ENCODE measurements at places on chromosomes 7 and 10.

GRCh38 chr10:63829020-63829419 lies 307.8 kb downstream of the REEP3 start:
- DNase-seq, result no peak

GRCh38 chr10:48603421-48604038 lies 1.3 kb downstream of the ARHGAP22 start:
- DNase-seq, result no peak

DNA sequence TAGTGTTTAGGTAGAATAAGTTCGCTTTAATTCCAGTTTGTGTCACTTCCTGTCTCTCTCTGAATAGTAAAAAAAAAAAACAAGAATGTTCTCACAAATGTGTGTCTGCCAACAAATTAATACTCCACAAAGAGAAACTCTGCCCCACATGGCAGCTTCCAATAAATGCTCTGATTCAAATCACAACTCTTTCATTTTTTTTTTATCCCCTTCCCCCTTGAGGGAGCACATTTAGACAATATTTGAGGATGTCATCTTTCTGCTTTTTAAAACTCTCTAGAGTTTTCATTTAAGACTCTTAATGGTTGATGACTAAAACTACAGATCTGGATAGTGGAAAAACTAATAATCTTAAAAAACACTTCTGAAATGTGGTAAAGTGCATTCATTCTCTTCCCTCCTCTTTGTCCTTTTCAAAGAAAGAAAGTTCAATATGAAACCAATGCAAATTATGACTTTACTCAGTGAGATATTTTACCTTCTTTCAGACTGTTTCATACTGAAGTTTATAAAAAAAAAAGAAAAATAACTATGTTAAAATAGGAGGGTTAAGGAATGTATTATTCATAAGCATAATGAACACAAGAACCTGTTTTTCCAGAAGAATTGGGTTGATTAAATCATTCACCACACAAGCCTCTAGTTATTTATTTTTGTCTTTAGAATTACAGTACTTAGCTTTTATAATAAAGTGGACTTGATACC lies 42.3 kb downstream of the ARID5B start:
- DNase-seq, result peak; percentile 42

GRCh38 chr10:32961343-32961894 lies 3.4 kb upstream of the ITGB1 start:
- no peak for DNase-seq

DNA sequence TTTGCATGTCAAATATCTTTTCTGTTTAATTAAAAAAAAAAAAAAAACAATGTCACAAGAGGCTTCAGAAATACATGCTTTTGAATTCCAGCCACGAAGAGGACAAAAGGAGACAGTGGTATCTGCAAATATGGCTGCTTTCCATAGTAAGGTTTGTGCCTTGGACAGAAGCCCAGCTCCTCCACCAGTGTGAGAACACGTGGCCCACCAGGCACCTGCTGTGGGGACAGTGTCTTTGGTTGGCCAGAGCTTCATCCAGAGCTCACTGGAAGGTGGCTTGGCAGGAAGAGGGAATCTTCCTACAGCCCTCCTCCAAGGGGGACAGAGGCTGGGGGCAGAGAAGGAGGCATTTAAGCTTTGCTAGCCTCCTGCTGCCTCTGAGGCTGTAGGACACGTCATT lies 144.6 kb downstream of the GLCCI1 start:
- DNase-seq, result no peak

- DNase-seq, result no peak
Observed at GRCh38 chr10:90451283-90451682, 406.6 kb downstream of the HTR7 start.

DNA sequence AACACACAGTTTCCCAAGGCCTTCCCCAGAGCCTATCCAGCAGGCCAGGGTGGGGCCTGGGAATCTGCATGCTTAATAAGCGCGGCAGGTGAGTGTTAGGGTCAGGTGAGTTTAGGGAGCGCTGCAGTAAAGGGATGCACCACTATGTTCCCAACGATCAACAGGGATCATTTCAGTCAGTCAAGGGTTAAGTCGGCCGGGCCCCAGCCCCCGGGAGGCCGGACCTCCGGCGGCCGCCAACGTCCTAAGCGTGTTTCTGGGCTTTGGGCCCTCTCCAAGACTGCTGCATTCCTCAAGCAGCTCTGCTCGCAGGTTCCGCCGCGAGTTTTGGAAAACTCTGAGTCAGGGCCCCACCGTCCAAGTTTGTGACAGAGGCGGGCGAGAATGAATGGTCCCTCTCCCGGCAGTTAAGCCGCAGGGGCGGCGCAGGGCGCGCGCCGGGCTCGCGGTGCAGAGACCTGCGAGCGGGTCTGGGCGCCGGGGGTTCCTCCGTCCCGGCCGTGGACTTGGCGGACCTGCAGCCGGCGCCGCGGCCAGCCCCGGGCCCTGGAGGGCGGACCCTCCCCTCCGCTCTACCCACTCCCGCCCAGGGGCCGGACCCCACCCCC lies 81.6 kb downstream of the ARHGAP22 start:
- no peak for DNase-seq

GRCh38 chr10:11005725-11006427 lies 11.8 kb upstream of the CELF2 start:
- no peak for DNase-seq

DNA sequence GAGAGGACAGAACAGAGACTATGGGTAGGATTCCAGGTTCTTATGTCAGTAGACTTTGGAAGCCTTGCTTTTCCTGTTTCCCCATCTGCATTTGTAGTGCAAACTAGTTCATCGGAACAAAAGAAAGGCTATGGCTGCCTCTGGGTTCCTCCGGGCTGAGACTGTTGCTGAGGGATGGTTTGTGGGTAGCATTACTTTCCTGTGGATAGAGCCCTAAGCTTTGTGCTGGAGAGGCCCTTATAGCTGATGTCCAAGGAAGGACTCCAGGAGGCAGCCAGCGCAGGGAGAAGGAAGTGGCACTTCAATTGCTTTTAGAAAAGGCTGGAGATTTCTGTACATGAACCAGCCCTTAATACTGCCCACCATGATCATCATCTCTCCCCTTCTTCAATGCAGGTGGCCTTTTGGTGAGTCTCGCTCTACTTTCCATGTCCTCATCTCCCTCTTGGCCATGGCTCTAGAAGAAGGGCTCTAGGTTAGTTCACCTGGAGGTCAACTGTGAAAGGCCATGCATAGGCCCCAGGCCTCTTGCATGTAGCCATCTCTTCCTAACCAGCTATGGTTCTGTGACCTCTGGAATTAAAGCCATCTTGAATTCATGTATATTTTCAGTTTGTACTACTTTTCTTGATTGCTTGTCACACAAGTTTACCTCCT lies 15.4 kb downstream of the MXI1 start:
- DNase-seq, result no peak

- no peak for DNase-seq
Observed at GRCh38 chr7:19772841-19773760, at the start of gene TMEM196. TSS of gene TMEM196 (minus strand) at chr7:19773617. CDS start at chr7:19772696, 921 bp downstream.

GRCh38 chr10:61688551-61689308 lies 26.0 kb downstream of the CABCOCO1 start:
- DNase-seq, result no peak

DNA sequence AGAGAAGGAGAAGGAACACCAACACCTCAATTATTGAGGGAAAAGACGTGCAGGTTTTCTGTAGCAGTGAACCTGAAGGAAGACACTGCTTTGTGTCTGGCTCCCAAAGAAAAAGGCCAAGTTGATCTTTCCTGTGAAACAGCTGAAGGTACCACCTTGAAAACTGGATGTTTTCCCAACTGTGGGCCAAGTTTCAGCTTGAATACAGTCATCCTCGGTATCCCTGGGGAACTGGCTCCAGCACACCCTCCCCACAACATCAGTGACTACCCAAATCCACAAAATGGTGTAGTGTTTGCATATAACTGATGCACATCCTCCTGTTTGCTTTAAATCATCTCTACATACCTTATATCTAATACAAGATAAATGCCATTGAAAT lies 297.0 kb upstream of the PITRM1 start:
- no peak for DNase-seq

- no peak for DNase-seq
Observed at GRCh38 chr10:109861081-109861480, 62.2 kb downstream of the XPNPEP1 start.

DNA sequence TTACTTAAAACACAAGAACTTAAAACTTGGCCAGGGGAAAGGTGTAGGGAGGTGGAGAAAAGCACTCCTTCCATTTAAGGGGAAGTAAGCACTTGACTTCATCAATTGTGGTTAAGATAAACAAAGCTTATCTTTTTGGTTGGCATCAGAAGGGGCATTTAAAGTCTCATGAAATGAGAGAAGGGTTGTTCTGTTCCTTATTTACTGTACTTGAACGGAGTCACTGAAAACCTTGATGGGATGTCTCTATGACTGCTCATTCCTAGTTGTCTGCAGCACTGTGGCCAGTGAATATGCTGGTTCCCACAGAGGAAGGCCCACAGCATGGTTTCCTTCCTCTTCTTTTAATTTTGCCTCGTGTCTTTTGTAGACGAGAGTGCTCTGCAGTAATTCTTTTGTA lies 229.3 kb downstream of the AUTS2 start:
- no peak for DNase-seq

DNA sequence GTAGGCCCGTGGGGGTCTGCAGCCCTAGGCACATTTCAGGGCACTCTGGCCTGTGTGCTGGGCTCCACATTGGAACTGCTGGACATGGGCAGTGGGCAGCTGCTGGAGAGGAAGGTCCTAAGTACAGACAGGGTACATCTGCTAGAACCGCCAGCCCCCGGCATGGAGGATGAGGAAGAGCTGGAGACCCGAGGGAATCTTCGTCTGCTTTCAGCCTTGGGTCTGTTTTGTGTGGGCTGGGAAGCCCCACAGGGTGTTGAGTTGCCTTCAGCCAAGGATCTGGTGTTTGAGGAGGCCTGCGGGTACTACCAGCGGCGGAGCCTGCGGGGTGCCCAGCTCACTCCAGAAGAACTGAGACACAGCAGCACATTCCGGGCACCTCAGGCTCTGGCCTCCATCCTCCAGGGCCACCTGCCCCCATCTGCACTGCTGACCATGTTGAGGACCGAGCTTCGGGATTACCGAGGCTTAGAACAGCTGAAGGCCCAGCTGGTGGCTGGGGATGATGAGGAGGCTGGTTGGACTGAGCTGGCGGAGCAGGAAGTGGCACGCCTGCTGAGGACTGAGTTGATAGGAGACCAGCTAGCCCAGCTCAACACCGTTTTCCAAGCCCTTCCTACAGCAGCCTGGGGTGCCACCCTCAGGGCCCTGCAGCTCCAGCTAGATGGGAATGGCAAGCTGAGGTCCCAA lies 1.4 kb downstream of the HPS6 start:
- no peak for DNase-seq

GRCh38 chr10:79979976-79980687 lies 31.2 kb upstream of the SFTPD start:
- no peak for DNase-seq

DNA sequence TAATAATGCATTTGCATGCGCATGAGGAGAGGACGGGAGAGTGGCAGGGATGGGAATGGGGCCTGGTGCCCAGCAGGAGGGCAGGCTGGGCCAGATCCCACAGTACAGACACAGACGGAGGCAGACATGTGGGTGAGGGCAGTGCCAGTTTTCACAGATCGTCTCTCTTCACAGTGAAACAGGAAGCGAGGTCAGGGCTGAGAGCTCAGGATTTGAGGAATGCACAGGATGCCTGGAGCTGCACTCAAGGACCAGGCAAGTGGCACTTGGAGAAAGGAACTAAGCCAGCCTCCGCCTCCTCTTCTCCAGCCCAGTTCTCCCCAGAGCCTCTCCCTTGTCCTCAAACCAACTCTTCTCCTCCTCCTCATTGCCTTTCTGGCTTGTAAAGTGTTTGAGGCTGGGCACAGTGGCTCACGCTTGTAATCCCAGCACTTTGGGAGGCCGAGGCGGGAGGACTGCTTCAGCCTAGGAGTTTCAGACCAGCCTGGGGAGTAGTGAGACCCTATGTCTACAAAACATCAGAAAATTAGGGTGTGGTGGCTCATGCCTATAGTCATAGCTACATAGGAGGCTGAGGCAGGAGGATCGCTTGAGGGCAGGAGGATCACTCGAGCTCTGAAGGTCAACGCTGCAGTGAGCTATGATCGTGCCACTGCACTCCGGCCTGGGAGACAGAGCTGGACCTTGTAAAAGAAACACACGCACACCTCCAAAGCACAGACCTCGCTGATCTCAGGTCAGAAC lies 115.2 kb downstream of the HIP1 start:
- DNase-seq, result no peak

DNA sequence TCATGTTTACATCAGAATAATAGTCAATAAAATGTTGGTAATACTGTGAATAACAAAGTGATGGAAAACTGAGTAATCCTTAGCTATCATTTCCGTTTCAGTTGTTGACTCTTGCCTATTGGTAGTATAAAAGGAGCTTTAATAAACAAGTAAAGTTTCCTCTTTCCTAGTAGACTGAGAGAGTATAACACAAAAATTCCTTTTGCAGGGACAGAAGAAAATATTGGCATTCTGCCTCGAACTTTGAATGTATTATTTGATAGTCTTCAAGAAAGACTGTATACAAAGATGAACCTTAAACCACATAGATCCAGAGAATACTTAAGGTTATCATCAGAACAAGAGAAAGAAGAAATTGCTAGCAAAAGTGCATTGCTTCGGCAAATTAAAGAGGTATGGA lies 9.4 kb downstream of the KIF20B start:
- DNase-seq, result no peak

DNA sequence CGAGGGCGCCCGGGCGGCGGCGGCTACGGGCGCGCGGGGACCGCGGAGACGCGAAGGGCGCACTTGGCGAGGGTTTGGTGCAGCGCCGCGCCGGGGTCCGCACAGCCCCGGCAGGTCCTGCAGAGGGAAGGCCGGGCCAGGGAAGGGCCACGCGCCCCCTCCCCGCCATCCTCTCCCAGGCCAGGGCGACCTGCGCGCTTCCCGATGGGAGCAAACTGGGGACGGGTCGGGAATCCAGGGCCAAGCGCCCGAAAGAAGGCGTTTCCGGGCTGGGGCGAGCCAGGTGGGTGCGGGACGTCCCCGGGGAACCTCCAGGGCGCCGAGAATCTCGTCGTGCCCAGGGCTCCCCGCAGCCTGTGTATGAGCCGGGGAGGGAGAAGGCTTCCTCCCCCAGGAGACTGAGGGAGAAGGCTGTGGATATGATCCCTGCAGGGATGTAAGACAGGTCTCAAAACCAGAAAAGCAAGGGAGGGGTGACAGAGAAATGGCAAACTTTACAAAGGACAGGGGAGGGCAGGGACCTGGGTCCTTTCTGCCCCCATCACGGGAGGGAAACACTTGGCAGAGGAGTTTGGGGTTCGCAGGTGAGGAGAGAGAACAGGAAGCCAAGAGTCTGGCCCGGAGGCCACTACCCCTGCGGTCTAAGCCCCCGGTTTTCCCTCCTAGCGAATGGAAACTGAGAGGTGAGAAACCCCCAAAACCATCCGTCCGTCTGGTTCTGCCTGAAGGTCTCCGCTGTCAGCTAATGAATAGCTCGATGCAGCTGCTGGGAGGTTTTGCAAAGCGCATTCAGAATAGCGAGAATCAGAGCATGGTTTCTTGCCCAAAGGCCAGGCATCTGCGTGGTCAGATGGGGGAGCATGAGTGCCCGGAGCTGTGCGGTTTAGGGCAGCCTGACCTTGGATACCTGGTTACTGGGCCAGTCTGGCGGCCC lies 674 bp downstream of the AMZ1 start:
- DNase-seq, result no peak

GRCh38 chr10:26622891-26623290 lies 74.6 kb upstream of the PDSS1 start:
- DNase-seq, result peak; percentile 22

- no peak for DNase-seq
Observed at GRCh38 chr7:112225006-112225405, 18.5 kb downstream of the ZNF277 start.

- DNase-seq, result no peak
Observed at GRCh38 chr7:50405221-50405620, 44.9 kb downstream of the FIGNL1 start.

GRCh38 chr10:30188556-30189237 lies 129.3 kb upstream of the JCAD start:
- DNase-seq, result no peak
